ENCODE measurements at places on chromosomes 7 and 10.
A peak's percentile ranks its signal among the peaks of the same experiment; 100 is the strongest.

- DNase-seq, result no peak
Measured at GRCh38 chr7:75743455-75743859, 4.7 kb upstream of the HIP1 start.

DNA sequence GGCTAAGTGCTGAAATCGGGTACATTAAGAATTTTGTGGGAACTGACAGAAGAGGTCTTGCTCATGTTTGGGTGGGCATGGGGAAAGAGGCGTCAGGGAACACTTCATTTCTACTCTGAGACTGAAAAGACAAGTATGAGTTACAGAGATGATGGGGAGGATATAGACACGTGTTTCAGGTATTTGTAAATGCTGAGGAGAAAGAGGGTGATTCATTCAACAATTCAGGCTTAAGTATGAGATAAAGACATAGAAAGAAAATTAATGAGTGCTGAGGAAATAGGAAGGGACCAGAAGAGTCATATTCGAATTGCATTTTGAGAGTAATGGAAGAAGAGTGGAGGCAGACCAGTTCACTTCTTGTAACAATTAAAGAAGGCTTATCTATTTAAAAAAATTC lies 143.6 kb downstream of the HBP1 start:
- DNase-seq, result no peak

- no peak for DNase-seq
Measured at GRCh38 chr10:53918755-53919154, 882.3 kb downstream of the PCDH15 start.

- DNase-seq, result no peak
Measured at GRCh38 chr10:131195116-131195515, 116.4 kb downstream of the TCERG1L start.

- DNase-seq, result no peak
Measured at GRCh38 chr10:103889121-103889720, 28.8 kb downstream of the STN1 start.

- DNase-seq, result no peak
Measured at GRCh38 chr10:102668326-102669107, 24.2 kb downstream of the TRIM8 start.

- DNase-seq, result no peak
Measured at GRCh38 chr7:14851610-14852009, 50.9 kb downstream of the DGKB start.

- DNase-seq, result no peak
Measured at GRCh38 chr7:106566672-106567071, 94.3 kb downstream of the CCDC71L start.

GRCh38 chr7:151695951-151696541 lies 176.4 kb upstream of the RHEB start:
- peak; percentile 87 for DNase-seq

DNA sequence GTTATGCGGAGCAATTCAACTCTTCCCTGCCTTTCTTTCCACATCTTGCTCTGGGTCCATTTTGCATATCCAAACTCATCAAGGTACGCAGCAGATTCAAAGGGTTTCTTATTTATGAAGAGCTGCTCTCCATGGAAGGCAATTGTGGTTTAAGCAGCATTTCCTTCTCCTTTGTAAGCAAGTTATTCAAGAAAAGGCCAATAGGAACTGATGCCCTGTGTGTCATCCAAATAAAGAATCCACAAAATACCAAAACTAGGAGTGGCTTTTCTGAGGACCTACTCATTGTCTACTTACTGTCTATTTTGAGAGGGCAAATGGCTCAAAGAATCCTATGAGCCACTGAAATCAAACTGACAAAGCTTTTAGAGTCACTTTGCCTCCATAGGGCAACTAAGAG lies 253.1 kb downstream of the PTEN start:
- DNase-seq, result no peak

DNA sequence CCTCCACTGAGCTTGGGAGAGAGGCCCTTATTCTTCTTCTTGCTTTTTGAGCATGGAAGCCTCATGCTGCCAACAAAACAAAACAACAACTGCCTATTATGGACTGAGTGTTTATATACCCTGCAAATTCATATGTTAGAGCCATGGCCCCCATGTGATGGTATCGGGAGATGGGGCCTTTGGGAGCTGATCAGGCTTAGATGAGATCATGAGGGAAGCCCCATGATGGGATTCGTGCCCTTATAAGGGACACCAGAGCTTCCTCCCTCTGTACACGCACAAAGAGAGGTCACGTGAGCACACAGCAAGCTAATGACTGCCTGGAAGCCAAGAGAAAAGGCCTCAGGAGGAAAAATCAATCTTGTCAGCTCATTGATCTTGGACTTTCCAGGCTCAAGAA lies 235.0 kb downstream of the FANK1 start:
- no peak for DNase-seq

- no peak for DNase-seq
Measured at GRCh38 chr10:77498210-77498609, 139.4 kb downstream of the KCNMA1 start.

DNA sequence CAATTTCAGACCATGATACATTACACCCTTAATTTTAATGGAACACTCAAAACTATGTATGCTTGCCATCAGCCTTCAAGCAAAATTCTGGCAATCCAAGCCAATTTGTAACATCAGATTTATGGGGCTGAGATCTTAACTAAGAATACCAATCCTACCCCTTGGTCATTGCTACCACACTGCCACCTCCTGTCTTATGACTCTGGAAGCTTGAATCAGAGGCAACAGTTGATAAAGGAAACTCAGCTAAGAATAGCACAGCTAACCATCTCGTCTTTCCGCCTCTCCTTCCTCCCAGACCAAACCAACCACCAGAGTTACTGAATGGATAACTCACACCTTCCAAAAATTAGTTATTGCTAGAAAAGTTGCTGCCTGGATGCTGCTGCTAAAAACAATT lies 7.4 kb downstream of the IGF2BP3 start:
- peak; percentile 20 for DNase-seq

DNA sequence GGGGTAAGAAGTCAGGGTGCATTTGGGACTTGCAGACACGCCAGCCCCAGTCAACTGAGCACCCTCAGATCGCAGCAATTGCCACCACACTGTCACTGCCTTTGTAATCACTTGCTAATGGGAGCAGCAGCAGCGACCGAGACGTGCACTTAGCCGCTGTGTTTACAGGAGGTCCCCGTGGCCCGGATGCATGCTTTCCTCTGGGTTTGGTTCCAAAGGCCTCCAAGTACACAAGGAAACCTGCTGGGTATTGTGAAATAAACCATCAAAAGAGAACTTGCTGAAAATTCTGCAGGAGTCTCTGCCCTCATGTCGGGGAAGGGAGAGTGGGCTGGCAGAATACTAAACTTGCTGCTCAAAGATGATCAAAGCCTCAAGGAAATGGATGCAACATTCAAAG lies 341.7 kb downstream of the DNAJB6 start:
- peak; percentile 42 for DNase-seq

- DNase-seq, result no peak
Measured at GRCh38 chr10:14665865-14666857, 108.5 kb downstream of the FAM107B start.

- DNase-seq, result no peak
Measured at GRCh38 chr10:93032105-93032808, 28.3 kb upstream of the CYP26C1 start.

- DNase-seq, result no peak
Measured at GRCh38 chr10:50316174-50316573, 64.9 kb upstream of the ASAH2 start.

DNA sequence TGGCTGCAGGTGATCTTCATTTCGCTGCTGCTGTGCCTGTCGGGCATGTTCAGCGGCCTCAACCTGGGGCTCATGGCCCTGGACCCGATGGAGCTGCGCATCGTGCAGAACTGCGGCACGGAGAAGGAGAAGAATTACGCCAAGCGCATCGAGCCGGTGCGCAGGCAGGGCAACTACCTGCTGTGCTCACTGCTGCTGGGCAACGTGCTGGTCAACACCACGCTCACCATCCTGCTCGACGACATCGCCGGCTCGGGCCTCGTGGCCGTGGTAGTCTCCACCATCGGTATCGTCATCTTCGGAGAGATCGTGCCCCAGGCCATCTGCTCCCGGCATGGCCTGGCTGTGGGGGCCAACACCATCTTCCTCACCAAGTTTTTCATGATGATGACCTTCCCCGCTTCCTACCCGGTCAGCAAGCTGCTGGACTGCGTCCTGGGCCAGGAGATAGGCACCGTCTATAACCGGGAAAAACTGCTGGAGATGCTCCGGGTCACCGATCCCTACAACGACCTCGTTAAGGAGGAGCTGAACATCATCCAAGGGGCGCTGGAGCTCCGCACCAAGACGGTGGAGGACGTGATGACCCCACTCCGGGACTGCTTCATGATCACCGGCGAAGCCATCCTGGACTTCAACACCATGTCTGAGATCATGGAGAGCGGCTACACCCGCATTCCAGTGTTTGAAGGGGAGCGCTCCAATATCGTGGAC lies 1.3 kb downstream of the CNNM2 start:
- DNase-seq, result no peak

- DNase-seq, result no peak
Measured at GRCh38 chr10:97648562-97649404, 8.3 kb downstream of the PI4K2A start.

DNA sequence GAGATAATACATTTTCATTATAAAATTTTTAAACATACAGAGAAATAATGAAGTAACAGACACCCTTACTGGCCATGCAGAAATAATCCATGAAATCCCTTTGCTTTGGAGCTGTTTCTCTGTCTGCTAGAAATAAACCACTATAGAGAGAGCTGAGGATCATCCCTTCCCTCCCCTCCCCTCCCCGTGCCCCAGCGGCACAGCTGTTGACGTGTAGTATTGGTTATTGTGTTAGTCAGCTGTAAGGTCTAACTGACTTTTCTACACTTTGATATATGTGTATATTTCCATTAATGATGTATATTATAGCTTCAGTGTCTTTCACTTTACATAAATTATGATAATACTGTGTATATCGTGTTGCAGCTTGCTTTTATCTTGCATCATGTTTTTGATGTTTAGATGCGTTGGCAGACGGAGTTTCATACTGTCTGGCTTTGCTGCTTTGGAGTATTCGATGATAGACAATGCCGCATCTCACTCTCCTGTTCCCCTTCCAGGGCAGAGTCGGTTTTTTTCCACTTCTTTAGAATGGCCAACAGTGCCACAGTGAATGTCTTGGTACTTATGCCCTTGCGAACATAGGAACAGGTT lies 27.4 kb upstream of the GRID1 start:
- no peak for DNase-seq

GRCh38 chr10:47101807-47102206 lies 190.6 kb downstream of the PTPN20 start:
- DNase-seq, result no peak

DNA sequence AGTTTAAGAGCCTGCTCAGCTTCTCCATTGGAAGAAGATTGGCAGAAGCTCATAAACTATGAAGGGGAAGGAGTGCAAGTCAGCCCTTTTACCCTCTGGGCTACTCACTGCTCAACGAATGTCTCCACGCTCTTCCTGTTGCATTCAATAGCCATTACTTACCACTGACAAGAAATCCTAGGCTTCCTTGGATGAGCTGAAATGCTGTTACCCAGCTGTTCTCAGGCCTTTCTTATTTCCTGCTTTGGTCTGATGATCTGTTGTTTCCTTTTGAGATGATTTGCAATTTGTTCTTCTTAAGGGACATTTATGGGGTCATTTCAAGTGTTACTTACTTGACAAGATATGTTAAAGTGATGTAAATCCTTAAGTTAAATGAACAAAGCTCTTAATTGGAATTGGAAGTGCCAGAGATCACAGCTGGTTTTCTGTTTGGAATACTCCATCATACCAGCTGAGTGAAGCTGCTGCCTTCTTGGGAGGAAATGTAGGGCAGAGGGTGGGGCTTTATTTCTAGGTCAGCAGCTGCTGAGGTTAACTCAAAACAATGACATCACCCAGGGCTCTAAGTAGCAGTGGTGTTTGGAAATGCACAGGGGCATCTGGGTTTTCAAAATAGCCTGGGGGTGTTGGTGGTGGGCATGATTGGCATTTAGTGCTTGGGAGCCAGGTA lies 170.0 kb downstream of the PRKCQ start:
- no peak for DNase-seq

DNA sequence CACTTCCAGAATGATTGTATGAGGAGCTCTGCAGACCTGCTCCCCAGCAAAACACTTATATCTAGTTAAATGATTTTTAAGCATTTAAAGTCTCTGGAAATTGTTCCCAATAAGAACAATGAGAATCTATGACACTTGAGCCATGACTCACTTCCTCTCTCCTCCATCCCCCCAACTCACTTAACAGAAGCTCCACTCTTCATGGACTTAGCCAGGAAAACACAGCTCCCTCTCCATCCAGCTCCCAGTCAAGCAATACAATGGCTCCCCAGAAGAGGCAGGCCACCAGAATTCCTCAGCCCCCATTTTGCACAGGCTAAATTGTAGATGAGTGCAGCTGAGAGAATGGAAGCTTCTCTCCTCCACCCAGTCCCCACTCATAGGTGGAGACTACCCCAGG lies 27.0 kb downstream of the AOC1 start:
- no peak for DNase-seq

DNA sequence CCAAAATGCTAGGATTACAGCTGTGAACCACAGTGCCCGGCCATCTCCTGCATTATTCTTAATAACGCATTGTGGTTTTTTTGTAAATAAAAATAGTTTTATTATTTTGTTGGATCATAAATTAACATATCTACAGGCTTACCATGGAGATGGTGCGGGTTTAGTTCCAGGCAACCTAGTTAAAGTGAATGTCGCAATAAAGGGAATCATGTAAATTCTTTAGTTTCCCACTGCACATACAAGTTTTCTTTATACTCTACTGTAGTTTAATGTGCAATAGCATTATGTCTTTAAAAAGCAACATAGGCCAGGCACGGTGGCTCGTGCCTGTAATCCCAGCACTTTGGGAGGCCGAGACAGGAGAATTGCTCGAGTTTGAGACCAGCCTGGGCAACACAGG lies 2.4 kb downstream of the PRKRIP1 start:
- DNase-seq, result no peak

- DNase-seq, result no peak
Measured at GRCh38 chr10:32501906-32502305, 56.0 kb downstream of the CCDC7 start.

DNA sequence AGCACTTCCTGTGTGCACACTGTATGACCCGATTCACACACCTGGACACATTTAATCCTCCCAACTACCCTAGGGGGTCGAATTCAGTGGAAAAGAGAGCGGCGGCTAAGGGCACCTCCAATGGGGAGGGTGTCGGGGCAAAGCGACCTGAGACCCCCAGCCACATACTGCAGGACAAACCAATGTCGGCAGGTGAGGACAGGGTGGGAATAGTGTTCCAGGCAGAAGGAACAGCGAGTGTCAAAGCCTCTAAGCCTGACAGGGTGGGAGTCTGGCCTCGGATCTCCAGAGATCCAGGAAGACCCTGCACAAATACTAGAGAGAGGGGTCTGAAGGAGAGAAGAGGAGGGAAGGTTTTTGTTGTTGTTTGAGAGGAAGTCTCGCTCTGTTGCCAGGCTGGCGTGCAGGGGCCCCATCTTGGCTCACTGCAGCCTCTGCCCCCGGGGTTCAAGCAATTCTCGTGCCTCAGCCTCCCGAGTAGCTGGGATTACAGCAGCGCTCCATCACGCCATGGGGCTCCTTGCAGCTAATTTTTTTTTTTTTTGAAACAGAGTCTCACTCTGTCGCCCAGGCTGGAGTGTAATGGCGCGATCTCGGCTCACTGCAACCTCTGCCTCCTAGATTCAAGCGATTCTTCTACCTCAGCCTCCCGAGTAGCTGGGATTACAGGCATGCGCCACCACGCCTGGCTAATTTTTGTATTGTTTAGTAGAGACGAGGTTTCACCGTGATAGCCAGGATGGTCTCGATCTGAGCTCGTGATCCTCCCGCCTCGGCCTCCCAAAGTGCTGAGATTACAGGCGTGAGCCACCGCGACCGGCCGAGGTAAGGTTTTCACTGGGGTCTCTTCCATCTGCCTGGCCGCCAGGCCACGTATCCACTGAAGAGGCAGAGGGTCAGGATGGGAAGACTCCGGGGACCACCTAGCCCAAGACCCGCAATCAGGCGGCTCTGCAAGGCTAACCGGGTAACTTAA lies 1.2 kb upstream of the ARPC1B start:
- DNase-seq, result no peak
